ENCODE measurements at places on chromosomes 4 and X.

DNA sequence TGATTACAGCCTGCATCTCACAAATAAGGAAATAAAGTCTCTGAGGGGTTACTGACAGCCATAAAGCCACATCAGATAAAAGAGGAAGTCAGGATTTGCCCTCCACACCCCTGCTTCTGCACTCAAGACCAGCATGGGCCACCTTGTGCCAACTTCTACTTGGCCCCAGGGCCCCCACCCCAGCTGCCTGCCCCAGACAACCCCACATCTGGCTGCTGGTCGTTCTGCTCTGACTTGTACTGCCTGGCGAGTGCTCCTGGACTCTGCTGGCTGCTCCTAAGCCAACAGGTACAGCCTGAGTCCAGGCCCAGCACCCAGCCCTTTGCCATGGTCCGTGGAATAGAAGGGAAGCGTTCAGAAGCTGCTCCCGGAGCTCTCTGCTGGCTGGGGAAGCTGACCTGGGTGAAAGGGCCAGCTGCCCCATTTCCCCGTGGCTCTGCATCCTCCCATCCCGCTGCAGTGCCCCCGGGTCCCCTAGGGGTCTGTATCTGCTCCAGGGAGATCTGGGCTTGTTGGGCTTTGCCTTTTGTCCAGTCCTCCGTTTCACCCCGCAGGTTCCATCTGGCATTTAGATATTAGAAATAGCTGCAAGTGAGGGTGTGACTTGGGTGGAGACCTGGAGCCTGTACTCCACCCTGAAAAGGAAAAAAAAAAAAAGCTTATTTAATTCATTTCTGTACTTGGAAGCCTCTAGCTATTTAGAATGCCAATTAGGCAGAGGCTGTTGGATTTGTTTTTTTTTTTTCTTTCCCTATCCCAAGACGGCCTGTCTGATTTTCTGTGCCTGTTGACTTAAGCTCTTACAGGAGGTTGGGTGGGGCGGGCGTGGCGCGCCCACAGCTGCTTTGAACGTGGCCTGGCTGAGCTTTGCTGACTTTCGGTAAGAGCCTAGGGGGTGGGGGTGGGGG lies 194.7 kb downstream of the PTTG2 start:
- no peak for DNase-seq

GRCh38 chr4:117817301-117817700 lies 217.0 kb upstream of the NDST3 start:
- DNase-seq: no peak

DNA sequence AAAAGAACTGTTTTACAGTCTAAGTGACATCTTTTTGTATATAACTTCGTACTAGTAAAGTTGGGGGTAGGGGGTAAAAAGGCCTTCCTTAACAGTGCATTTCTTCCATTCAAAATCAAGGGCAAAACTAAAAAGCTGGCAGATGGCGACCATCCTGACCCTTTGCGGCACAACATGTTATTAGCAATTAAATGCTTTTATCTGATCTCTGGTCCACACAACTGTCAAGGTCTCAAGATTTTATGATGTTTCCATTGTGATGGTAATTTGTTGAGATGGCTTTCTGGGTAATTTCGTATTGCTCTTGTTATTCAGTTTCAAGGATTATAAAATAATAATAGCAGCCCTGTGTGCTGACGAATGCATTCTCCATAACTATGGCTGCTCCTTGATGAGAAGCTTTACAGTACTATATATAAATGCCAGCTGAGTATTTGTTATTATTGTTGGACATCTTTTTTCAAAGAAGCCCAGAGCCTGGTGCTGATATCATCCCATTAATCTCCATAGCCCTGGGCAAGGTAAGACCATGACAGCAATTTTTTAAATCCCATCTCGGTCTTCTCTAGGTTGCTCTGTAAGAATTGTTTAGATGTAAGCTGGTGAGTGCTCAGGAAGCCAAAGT lies 89.5 kb downstream of the CBR4 start:
- no peak for DNase-seq

- DNase-seq: no peak
Observed at GRCh38 chrX:85378461-85378860, 1.0 kb downstream of the POF1B start.

GRCh38 chr4:129377131-129377845 lies 281.3 kb downstream of the C4orf33 start:
- DNase-seq: no peak

GRCh38 chrX:123060986-123061385 lies 123.1 kb upstream of the GRIA3 start:
- DNase-seq: no peak

DNA sequence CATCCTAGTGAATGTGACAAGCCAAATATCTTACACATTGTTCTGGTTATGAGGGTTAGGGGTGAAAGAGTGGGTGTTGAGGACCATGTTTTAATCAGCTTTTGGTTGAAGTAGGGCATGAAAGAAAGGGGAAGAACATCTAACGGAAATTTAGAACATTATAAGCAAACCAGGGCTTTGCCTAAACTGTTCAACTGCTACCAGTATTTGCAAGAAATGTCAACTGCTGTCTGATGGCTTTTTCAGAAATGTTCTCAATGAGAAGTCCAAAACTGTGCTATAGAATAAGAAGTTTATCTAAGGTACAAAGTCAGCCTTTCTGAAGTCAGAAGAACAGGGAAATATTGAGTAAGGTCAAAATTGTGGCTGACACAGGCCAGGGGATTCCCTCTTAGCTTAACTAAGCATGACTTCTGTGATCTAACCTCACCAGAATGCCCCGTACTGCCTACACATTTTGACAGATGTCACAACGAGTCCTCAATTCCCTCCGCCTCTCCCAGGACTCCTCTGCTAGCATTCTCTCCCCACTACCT lies 67.1 kb downstream of the DTHD1 start:
- DNase-seq: no peak

GRCh38 chr4:99088023-99088449 lies 552 bp downstream of the ADH5 start:
- no peak for DNase-seq

DNA sequence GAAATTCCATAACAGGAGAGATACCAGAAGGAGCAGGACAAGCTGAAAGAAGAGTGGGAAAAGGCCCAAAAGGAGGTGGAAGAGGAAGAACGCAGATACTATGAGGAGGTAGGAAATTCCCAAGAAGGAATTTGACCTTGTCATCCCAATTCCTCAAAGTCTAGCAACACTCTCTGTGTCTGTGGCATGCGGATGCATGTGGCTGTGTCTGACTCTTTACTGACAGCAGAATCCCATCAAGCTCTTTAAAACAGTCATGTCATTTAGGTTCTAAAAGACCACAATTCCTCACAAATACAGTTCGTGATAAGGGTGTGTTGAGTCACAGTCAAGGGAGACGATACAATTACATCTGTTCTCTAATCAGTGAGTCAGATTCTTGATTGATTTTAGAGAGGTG lies 68.5 kb downstream of the PHOX2B start:
- DNase-seq: no peak

DNA sequence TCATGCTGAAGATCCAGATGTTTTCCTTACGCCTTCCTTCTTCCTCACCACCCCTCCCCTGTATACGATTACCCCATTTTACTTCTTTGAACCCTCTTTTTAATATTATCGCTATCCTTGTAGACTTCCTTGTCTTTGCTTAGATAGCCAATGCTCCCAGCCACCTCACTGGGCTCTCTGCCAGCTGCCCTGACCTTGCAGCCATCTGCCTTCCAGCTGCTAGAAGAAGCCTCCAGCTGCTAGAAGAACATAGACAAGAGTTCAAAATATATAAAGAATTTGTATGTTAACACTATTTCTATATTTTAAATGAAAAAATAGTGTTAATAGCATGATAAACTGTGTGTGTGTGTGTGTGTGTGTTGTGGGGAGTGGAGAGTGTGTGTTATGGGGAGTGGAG lies 374.7 kb downstream of the ANKRD50 start:
- DNase-seq: no peak

DNA sequence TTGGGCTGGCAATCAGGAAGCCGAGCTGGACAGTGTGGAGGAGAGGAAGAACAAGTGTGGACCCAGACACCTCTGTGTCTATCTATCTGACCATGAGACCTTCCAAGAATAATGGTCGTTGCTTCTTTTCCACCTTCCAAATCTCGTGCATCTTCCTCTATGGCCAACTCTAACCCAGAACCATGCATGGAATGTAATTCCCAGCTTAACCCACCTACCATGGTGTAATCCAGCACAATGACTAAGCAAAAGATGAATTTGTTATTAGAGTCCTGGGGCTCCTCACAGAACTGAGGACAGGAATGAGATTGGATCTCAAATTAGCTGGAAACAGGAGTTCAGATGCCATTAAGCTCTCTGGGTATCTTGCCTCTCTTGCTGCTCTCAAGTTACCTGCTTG lies 17.4 kb upstream of the TMEM184C start:
- DNase-seq: no peak

GRCh38 chr4:4645743-4646142 lies 103.9 kb upstream of the STX18 start:
- DNase-seq: no peak

DNA sequence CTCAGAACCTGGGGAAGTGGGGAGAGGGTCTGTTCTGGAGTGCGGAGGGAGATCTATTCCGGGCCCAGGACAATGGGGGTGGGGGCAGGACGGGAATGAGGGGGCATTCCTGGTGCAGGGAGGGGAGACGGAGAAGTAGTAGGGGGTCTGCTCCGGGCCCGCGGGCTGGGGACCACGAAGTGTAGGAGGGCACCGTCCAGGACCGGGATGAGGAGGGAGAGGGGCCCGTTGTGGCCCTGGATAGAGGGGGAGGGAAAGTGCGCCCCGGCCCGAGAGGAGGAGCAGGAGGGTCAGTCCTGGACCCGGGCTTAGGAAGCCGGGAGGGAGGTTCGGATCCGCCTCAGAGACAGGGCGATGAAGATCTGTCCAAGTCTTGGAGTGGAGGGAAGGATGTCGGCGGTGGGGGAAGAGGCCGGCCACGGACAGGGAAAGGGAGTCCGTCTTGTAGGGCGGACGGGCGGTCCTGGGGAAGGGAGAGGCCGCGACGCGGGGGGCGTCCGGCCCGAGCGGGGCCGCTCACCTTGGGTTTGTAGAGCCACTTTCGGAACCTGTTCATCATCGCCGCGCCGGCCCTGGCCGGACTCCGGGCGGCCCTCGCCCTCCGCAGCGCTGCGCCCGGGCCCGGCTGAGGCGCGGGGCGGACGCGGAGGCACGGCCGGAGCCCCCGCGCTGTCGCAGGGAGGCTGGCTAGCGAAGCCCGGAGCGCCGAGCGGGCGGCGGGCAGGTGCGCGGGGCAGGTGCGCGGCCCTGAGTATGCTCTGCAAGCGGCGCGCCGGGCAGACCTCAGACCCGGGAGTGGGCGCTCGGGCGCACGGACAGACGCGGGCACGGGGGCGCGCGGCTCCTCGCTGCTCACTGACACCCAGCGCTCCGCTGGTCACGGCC lies at the start of gene ZFYVE28:
TSS of gene ZFYVE28 (minus strand) at position 881 of the 885 bp plus-strand sequence. CDS start at position 559, 322 bp downstream.
- DNase-seq: no peak

DNA sequence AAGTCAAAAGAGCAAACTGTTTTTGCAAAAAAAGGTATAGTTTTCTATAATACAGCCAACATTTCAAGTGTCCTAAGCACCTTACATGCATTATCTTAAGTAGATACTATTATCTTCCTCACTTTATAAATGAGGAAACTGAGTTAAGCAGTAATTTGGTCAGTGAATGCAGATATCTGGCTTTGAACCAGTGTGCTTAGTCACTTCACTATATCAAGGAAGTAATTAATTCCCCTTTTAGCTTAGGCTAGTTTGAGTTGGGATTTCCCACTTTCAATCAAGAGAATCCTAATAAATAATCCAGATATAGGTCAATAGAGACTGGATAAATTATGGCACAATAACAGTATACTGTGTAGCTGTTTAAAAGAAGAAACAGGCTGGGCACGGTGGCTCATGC lies 14.8 kb downstream of the SPINK2 start:
- no peak for DNase-seq

DNA sequence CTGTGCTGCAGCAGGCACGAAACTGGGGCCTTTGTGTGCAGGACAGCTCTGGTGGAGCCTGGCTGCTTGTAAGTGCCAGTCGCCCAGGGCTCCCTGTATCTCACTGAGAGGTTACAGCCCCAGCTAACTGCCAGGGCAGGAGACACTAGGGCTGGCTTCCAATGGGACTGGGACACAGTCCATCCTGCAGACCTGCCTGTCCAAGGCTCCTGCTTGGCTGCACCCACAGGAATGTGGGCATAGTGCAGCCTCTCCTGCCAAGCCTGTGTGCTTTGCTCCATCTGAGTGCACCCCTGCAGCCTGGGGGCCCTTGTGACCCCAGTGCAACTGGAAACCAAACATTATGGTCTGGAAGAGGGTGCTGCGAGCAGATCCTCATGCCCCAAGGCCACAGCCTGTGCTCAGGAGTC lies 144.0 kb downstream of the ADAM29 start:
- DNase-seq: no peak

- DNase-seq: no peak
Observed at GRCh38 chr4:140020457-140021361, 133.3 kb downstream of the MAML3 start.

- no peak for DNase-seq
Observed at GRCh38 chrX:96474029-96474740, 210.5 kb upstream of the DIAPH2 start.

DNA sequence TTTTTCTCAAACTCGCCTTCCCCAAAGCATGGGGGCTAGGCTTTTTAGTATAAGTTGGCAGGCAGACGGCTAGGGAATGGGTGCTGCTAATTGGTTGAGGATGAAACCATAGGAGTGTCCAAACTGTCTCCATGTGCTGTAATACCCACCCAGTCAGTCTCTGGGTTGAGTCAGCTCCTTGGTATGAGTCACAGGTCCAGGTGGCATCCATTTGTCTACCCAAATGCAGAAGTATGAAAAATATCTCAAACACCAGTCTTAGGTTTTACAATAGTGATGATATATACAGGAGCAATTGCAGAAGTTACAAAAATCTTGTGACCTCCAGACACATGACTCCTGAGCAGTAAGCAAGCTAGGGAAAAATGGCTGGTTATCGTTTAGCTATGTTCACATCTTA lies 27.4 kb upstream of the CCSER1 start:
- DNase-seq: no peak

- DNase-seq: no peak
Observed at GRCh38 chrX:55715847-55716246, 1.7 kb upstream of the RRAGB start.

DNA sequence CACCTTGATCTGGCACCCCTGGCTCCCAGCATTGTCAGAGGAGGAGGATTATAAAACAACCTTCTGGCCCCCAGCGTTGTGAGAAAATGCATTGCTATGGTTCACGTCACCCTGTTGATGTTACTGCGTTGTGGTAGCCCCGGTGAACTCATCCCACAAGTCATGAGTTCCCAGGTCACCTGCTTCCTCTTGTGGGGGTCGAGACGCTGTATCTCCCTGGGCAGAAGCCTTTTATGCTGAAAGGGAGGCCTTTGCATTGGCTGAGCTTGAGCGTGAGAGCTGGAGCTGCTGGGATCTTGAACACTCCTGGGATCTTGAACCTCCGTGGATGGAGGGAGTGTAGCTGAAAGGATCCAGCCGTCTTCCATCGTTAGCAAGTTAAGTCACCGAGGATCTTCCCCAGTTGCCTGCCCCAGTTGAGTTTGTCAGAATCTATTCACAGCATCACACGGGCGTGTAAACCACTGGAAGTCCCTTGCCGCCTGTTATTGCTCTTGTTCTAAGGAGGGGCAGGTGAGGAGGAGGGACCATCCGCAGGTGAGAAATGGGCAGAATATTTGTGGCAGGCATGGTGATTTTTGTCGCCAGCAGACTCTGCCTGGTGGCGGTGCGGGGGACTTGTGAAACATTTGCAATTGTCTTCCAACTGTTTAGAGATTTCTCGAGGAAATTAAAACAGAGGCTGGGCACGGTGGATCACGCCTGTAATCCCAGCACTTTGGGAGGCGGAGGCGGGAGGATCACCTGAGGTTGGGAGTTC lies 299.9 kb downstream of the ASMT start:
- DNase-seq: no peak

GRCh38 chrX:149610511-149610910 lies 15.4 kb upstream of the HSFX2 start:
- no peak for DNase-seq
